ENCODE measurements at places on chromosomes 11 and 22.
A peak's percentile ranks its signal among the peaks of the same experiment; 100 is the strongest.

DNA sequence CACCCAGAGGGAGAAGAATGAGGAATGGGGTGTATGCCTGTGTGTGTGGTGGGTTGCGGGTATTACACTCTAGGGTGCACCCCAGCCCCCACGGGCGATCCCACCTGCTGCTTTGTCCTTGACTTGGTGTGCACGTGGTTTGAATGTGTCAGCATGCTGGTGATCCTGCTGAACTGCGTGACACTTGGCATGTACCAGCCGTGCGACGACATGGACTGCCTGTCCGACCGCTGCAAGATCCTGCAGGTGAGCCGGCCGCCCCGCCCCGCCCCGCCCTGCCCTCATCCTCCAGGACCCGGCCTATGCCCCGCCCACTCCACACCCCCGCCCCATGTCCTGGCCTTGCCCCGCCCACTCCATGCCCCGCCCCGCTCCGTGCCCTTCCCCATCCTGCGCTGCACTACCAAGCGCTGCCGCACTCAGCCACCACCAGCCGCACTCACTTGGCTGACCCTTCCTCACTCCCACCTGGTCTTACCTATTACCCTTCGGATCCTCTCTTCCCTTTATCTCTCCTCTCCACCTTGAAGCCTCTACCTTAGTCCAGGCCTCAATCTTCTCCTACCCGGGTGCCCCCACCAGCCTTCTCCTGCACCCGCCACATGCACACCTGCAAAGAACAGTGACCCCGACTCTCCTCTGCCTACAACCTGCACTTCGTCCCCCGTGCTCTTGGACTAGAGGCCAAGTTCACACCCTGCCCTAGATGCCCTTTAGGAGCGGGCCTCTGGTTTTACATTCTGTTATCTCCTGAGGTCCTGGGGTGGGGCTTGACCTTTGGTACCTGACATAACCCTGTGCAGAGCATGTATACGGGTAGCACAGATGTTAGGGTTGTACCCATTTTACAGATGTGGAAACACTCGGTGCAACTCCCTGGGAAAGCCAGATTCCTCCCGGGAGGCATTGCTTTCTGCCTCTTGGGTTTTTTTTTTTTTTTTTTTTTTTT is 27.7 kb downstream of the CACNA1I start:
- DNase-seq, result peak; percentile 45

DNA sequence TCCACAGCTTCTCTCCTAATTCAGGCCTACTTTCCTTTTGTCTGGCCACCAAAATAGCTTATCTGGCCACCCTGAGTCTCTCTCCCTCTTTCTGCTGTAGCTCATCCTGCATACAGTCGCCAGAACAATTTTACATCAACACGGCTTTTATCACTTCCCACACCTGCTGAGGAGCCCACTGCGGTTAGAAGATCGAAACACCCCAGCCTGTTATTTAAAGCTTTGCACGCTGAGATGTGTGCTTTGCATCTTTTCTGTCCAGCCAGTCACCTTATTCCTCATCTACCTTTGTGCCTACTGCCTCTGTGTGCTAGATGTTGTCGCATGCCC is 96.0 kb downstream of the COMMD9 start:
- no peak for DNase-seq

DNA sequence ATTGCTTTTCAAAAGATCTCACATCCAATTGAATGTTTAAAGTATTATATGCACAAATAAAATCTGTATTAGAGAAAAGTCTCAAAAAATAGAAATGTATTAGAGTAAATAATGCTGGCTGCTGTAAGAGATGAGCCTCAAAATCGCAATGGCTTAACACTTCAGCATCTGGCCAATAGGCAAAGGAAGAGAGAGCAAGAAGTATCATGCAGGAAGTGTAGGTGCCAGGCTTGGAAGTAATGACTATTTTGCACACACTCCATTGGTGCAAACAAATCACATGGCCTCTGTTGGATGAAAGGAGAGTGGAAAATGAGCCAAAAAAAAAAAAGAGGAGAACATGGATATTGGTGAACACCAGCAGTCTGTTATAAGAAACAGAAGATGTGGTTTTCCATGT is 193.0 kb upstream of the E2F8 start:
- no peak for DNase-seq

GRCh38 chr22:38397189-38398085 is 57.6 kb downstream of the KCNJ4 start:
- no peak for DNase-seq

DNA sequence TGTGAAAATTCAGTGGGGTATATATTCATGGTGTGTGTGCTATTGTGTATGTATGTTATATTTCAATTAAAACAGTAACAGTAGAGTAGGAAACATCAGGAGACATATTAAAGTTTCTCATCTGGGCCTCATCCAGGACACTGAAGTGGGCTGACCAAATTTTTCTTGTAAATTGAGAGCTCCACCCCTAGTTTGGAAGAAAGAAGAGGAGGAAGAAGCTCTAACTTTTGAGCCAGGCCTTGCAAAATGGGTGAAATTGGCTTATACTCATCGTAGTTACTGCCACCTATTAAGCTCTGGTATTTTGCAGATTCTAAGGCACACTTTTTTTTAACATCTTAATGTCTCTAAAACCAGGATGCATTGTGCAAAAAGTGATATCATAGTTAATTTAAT is 33.7 kb downstream of the TSPAN18 start:
- DNase-seq, result no peak

GRCh38 chr11:117520201-117520600 is 192.5 kb downstream of the CEP164 start:
- DNase-seq, result no peak

- no peak for DNase-seq
Observed at GRCh38 chr22:44304354-44304753, 8.4 kb downstream of the SHISAL1 start.

DNA sequence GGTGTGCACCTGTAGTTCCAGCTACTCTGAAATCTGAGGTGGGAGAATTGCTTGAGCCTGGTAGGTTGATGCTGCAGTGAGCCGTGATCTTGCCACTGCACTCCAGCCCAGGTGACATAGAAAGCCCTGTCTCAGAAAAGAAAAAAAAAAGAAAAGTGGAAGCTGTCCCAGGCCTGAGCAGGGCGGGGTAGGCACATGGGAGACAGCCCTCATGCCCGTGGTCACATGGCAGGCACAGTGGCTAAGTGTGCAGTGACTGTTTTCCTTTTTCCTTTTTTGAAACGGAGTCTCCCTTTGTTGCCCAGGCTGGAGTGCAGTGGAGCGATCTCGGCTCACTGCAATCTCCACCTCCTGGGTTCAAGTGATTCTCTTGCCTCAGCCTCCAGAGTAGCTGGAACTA is 7.8 kb downstream of the OTUB1 start:
- no peak for DNase-seq

DNA sequence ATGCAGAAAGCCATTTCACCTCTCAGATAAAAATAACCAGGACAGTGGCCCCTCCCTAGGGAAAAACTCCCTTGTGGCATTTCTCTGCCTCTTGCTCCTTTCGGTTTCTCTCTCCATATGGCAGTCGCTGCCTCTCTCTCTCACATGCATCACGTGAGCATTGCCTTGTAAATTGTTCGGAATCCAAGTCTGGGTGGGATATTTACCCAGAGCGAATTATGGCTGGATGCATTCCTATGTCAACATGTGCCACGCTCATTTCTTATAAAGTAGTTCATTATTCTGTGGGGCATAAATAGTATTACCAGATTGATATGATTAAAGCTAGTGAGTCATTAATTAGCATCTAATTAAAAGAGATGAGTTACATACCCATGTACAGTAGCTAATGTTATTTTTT is 392.9 kb downstream of the INSC start:
- no peak for DNase-seq

- DNase-seq, result no peak
Observed at GRCh38 chr11:19838994-19839768, 126.5 kb downstream of the NAV2 start.

DNA sequence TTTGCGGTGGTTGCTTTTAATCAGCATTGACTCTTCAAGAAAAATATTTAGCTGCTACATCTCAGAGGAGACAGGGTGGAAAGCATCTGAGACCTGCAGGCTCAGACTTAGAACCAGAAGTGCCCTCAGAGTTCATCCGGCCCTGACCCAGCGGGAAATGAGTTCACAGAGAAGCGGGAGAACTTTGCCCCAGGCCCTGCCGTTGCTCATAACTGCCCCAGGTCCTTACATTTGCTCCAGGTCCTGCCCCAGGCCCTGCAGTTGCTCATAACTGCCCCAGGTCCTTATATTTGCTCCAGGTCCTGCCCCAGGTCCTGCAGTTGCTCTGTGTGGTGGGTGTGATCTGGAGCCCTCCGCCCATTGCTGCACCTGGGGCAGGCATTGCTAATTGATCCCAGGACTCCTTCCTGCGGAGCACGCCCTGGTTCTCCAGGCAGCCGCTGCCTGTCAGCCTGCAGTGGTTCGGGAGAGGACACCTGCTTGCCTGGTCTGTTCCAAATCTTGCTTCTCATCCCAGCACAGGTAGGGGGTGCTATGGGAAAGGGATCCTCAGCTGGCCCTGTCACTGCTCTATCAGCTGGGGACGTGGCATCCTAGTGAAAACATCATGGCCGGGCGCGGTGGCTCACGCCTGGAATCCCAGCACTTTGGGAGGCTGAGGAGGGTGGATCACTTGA is 58.1 kb upstream of the PPP6R3 start:
- no peak for DNase-seq

GRCh38 chr11:113073290-113073953 is 112.2 kb downstream of the NCAM1 start:
- DNase-seq, result no peak

GRCh38 chr11:43987384-43988039 is 45.1 kb downstream of the C11orf96 start:
- no peak for DNase-seq

DNA sequence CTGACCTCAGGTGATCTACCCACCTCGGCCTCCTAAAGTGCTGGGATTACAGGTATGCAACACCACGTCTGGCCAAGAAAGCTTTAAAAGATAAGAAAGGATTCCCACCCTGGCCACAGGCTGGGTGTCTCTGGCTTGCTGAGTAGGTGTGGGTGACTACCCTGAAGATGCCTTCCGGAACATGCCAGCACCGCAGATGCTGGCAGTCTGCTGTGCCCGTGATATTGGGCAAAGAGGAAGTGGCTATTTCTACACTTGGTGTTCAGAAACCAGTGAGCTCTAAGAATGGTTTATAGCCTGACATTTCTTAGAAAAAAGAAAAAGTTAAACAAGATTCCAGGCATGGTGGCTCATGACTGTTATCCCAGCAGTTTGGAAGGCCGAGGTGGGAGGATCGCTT is 6.1 kb downstream of the MRPL11 start:
- DNase-seq, result no peak

DNA sequence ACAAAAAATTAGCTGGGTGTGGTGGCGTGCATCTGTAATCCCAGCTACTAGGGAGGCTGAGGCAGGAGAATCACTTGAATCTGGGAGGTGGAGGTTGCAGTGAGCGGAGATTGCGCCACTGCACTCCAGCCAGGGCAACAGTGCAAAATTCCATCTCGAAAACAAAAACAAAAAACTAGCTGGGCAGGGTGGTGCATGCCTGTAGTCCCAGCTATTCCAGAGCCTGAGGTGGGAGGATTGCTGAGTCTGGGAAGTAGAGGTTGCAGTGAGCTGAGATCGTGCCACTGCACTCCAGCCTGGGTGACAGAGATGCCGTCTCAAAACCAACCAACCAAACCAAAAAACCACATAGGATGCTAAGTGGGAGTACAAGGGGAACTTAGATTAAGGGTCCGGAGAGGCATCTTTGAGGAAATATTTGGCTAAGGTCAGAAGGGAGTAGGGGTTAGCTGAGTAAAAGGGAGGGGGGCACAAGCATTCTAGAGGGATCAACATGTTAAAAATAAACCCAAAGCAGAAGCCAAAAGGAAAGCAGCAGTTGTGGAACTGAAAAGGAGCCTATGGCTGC is 10.2 kb downstream of the PHF5A start:
- DNase-seq, result no peak

GRCh38 chr11:3865388-3866193 is 10.1 kb downstream of the STIM1 start:
- DNase-seq, result no peak

DNA sequence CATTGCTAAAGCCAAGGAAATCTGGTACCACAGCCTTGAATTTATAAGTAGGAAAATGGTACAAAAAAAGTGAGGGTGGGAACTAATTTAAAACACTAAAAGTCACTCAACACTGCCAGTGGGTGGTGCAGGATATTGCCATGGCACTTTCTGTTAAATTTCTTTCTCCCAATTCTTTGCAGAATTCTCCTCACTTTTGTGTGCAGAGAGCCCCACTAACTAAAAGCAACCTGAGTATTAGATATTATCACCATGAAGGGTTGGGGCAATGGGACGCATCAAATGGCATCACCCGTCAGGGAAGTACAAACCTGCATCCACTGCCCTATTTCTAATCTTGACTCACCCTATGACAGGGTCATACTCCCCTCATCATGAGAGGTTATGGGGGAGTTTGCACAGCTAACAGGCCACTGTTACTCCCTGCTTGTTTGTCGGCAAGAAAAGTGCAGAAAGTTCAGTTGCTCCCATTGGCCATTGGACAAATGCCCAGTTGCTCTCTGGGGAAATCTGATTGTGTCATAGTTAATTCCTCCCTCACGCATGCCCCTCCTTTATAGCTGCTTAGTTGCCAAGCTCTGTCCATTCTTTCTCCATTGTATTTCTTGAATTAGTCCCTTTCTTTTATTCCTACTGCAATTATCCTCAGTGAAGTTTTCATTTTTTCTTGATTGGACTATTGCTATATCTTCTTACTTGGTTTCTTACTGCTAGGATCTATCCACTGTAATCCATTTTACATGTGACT is 93.8 kb upstream of the BLID start:
- DNase-seq, result no peak

DNA sequence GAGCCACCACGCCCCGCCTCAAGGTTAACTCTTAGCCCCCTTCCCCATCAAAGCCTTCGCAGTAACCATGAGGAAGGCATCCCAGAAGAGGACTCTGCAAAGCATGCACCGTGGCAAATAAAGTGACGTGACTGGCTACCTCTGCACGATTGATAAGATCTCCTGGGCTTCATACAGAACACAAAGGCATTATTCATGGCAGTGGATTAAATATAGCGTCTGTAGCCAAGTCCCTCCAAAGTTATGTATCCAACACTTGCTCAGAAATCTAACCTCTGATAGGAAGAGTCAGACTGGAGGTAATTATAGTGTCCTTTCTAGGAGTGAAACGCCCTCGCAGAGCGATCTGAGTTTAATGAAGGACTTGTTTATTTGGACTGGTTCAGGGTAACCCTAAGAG is 22.4 kb downstream of the CPT1A start:
- no peak for DNase-seq

DNA sequence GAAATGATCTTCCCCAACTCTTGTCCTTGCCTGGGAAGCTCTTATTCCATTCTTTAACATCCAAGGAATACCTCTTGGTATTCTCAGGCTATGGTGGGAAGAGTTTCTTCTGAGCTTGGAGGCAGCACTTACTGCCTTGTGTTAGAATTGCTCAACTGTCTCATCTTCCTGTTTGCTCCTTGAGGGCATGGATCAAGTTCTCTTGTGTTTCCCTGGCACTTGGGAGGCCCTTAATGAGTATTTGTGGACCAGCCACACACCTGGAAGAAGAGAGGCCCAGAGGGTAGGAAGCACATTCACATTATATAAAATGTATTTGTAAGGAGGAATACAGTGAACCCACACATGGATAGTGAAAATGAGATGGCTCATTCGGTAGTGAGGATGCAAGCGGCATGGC is 3.4 kb upstream of the SORL1-AS1 start:
- DNase-seq, result no peak
